Vagina (tissue), 2 donors: ENCODE measurements at places on chromosomes 3 and 15.

GRCh38 chr3:77690284-77690845, 650.5 kb downstream of the ROBO2 start:
- DNase-seq = no peak

DNA sequence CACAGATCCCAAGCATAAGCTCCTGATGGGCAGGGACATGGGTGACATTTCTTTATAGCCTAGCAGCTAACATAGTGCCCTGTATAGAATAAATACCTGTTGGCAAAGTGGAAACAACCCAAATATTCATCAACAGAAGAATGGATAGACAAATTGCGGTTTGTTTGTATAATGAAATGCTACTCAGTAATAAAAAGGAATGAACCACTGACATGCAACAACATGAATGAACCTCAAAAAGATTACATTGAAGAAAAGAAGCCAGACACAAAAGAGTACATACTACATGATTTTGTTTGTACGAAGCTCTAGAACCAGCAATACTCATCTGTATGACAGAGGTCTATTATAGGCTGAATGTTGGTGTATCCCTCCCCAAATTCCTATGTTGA, 33.6 kb upstream of the GALNT15 start:
- no peak for DNase-seq

DNA sequence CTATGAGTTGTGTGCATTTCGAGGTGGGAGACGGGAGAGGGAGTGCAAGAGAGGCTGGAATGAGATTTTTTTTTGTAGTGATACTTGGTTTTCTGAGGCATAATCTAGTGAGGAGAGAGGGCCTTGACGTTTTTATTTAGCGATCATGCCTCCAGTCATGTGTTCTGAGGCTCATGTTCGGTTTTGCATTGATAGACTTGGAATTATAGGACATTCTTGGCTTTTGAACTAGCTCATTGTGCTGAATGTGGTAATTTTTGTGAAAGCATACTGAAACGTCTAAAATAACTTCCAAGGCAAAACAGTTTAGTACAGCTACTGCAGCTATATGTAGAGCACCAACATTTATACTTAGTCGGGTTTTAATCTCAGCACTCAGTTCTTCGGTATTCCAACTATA, 408.1 kb downstream of the CNTN4 start:
- DNase-seq = no peak

GRCh38 chr3:178480274-178480673, 56.0 kb upstream of the KCNMB2 start:
- DNase-seq = no peak

GRCh38 chr3:147712357-147712756, 303.2 kb downstream of the ZIC1 start:
- DNase-seq = no peak

DNA sequence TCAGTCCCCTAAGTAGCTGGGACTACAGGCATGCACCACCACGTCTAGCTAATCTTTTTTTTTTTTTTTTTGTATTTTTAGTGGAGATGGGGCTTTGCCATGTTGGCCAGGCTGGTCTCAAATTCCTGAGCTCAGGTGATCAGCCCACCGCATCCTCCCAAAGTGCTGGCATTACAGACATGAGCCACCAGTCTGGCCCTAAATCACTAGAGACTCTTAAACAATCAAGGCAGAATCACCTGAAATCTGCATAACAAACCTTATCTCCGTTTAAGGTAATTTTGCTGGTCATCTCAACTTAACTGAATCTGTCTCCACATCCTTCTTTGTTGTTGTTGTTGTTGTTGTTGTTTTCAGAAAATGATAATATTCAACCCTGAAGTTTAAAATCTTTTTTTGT, 5.6 kb upstream of the TRMT10C start:
- no peak for DNase-seq

DNA sequence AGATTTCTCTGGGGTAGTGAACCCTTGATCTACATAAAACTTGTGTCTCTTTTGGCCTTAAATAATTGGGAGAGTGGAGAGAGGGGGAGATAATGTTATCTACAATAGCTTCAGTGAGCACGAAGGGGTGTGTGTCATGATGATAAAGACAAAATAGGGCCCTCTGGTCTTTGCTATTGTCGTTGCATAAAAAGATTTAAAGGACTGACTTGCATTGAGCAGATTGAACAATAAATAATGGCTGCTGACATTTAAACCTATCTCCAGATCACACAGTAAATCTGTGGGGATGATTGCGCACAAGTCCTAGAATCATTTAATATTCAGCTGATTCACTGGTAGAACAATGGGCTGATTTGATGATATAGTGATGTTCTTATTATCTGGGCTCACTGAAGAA, 71.3 kb upstream of the GAP43 start:
- no peak for DNase-seq
